NCI-H774 (cell line): ENCODE measurements at places on chromosomes 3 and 15.

GRCh38 chr15:57504599-57504940, 87.1 kb upstream of the MYZAP start:
- no peak for DNase-seq

DNA sequence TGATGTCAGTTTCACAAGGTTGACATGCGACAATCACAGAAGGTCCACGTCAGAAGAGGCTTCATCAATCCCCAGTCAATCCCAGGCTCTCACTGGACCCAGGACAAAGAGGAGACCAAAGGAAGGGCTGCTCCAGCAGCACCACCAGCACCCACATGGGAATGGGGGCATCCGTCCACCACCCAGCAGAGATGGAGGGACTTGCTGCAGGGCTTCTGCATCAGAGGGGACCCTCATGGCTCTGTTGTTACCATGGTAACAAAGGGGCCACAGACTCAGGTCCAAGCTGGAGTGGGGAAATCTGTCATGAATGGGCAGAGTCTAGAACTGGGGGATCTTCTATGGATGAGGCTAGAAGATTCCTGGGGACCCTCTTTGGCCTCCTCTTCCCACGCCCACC, 13.1 kb downstream of the PLA2G4F start:
- DNase-seq, result no peak

GRCh38 chr3:156293566-156293965, 173.2 kb downstream of the KCNAB1 start:
- no peak for DNase-seq

DNA sequence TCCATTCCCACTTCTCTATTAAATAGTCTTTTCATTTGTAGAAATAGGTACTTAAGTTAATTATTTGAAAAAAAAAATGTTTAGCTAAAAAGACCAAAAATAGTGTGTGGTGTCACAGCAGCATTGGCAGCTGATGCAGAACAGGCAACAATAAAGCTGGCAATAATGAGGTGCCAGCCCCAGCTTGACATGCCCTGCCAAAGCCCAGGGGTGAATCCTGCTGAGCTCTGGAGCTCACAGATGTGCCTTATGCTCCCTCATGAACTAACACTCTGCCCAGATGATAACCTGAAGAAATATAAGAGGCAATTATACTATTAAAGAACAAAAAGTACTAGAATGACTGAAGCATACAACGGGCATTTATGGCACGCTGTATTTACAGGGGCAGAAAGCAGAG, 63.8 kb downstream of the IGSF11 start:
- no peak for DNase-seq

GRCh38 chr3:2082871-2083480, 15.7 kb upstream of the CNTN4 start:
- no peak for DNase-seq

GRCh38 chr15:90414408-90415028, 26.5 kb downstream of the IQGAP1 start:
- DNase-seq, result no peak

DNA sequence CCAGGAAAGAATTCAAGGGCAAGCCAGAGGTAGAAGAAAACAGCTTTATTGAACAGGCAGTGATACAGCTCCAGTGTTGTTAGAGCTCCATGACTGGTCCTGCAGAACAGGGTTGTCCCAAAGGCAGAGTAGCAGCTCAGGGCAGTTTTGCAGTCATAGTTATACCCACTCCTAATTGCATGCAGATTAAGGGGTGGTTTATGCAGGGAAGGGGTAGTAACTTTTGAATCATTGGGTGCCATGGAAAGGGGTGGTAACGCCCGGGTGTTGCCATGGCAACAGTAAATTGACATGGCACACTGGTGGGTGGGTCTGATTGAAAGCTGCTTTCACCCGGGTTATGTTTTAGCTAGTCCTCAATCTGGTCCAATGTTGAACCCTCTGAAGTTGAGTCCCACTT, 9.7 kb upstream of the RAB6B start:
- no peak for DNase-seq

DNA sequence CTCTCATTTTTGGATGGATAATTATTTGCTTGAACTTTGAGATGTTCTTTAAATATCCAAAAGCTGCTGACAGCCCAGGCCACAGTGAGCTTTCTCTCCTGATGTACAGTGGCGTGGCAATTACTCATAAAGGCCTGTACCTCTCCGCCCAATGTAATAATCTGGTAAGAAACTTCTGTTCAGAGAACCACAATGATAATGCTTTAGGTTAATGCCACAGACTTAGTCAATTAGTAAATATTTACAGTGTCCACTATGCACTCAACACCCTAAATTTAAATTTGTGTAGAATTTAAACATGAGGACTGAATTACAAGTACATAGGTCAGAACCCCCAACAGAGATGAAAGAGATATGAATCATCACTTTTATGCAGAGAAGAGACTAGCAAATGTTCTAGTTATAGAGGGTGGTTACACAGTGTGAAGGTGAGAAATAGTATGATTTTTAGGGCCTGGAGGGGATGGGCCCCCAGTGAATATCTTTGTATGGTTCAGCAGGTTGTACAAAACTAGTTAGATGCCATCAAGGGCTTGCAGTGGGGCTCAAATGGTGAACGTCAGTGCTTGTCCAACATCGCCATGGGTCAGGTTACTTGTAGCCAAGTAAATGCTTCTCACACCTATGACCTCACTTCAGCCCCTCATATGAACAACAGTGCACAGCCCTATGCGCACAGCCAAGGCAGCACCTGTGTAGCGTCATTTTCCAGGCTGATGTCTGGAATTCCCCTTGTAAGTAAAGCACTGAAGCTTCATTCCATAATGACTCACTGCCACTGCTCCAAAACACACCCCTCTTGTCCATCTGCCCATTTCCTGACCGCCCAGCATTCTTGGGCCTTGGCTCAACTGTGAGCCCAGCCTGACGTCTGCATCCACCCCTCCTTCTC, 13.3 kb downstream of the ABHD2 start:
- no peak for DNase-seq

DNA sequence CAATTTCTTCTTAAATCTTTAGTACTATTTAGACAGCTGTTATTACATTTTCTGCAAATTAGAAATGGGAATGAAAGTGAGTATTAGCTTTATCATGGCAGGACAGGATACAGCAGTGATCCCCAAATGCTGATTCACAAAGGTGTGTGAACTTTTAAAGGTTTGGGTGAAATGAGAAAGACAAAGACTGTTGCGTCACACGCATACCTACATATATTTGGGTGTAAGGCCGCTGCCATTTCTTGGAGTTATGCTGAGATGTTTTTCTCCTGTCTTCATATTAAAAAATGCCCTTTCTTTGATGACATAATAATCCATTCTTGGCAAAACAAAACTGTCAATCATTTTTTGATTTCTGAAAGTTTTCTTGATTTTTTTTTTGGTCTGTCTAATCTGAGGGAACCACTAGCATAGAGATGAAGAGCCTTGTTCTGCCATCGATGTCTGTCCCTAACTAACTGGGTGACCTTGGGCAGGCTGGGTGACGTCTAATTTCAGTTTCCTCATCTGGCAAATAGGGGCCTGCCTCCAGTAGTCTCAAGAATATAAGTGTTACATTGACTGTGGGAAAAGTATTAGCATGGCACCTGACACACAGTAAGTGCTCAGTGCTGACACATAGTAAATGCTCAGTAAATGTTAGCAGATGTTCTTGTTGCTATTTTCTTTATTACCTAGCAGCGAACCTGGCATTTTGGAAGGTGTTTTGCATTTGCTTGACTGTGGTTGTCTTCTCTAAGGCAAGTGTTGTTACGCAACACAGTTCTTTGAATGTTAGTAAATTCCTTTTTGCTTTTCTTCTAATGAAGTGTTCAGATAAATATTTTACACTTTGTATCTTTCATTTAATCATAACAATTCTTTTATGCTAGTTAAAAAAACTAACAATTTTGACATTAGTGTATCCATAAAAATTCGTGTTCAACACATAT, 5.0 kb downstream of the MITF start:
- no peak for DNase-seq

- no peak for DNase-seq
Observed at GRCh38 chr15:91124132-91124531, 24.1 kb downstream of the SV2B start.

DNA sequence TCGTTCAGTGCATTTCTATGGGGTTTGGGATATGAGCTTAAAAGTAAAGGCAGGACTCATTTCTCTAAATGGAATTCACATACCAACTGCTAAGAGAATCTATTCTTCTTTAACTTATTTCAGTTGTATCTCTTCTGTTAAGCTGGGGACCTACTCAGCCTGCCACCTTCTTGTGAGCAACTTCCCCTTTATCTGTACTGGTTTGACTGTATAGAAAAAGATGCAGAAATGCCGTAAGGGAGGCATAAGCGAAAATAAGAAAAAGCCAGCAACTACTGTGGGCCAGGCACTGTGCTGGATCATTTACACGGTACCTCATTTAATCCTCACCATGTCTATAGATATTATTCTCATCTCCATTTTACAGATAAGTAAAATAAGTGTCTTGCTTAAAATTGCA, 38.4 kb downstream of the RBMS3 start:
- DNase-seq, result no peak

DNA sequence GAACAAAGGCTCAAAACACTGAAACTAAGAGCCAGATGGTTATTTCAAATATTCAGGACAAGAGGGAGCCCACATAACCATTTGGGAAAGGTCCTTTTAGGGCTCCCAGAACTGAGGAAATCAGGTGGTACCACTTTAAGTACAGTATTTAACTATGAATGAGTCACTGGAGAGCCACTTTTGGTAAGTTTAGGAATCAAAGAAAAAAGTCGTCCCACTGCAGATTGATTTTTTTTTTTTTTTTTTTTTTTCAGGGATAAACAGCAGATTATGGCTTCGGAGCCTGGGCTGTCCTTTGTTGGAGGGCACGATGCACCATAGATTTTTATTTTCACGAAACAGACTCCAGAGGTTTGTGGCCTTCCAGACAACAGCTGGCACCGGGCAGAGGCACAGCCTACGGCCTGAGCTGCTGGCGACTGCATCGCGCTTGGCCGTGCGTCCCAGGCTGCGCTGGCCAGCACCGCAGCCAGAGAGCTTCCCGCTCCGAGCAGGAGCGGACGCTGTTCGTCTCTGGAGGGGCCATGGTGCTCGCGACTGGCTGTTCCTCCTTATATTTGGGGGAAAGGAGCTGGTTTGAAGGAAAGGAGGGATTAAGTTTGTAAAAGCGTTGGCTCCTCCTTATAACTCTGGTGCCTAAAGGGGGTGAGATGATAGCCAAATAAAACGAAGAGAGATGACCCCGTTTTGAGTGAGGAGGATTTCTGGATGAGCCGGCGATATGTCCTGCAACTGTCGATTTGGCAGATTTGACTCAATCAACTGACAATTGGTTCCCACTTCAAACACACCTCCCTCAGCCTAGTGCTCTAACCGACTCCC, 152.9 kb upstream of the GOLIM4 start:
- peak; percentile 70 for DNase-seq
